Astrocyte of the spinal cord (primary cell): ENCODE measurements at places on chromosomes 4 and X.

GRCh38 chrX:17590892-17591740 lies 146.2 kb upstream of the SCML1 start:
- DNase-seq = peak; percentile 80

GRCh38 chr4:135240796-135241195 lies 1039.2 kb upstream of the PABPC4L start:
- no peak for DNase-seq

- DNase-seq = peak; percentile 79
Observed at GRCh38 chr4:137700072-137700471, 167.8 kb upstream of the PCDH18 start.

DNA sequence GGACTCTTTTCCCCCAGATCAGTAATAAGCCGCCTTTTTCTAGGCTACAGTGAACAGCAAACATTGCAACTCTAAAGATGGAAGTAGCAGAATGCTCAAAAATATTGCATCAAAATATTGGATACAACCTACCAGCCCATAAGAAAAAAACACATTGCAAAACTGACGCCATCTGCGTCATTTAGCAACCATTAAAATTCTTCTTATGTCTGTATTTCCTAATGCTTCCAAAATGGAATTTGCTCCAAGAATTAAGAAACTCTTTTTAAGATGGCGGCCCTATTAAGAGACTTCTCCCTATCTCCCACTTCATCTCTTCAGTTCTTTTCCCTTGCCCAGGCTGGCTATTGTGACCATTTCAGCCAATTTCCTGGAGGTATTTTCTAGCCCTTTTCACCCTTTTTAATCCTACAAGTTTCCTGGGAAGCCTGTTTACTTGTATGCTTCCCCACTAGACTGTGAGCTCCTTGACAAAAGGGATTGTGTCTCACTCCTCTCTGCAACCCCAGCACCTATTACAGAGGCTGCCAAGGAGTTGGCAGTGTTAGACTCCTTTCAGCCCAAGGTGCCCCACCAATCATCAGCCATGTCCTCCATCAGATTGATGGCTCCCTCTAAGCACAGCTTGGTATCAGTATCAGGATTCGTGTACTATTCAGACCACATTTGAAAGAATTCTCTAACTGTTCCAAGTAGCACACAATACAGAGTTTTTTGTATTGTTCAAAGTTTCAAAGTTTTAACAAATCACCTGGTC lies 4.4 kb downstream of the GPC3 start:
- DNase-seq = no peak

DNA sequence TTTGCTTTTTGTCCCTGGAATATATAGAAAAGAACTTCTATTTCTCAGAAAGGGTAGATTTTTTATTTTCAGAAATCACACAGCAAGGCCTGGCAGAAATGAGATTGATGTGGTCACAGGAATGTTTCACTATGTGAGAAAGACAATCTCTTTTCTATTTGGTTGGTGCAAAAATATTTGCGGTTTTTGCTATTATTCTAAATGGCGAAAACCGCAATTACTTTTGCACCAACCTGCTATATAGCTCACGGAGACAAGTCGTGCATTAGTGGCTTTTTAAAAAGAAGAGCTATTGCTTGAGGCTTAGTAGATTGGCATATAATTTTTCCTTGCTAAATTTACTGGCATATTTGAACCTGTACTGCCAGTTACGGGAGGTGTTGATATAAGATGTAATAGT lies 100.4 kb downstream of the ITM2A start:
- DNase-seq = no peak
